OCI-M1 (cell line): ENCODE measurements at places on chromosomes 1 and 21.
A peak's percentile ranks its signal among the peaks of the same experiment; 100 is the strongest.

GRCh38 chr1:67059346-67059745 is 5.4 kb upstream of the SLC35D1 start:
- no peak for DNase-seq

DNA sequence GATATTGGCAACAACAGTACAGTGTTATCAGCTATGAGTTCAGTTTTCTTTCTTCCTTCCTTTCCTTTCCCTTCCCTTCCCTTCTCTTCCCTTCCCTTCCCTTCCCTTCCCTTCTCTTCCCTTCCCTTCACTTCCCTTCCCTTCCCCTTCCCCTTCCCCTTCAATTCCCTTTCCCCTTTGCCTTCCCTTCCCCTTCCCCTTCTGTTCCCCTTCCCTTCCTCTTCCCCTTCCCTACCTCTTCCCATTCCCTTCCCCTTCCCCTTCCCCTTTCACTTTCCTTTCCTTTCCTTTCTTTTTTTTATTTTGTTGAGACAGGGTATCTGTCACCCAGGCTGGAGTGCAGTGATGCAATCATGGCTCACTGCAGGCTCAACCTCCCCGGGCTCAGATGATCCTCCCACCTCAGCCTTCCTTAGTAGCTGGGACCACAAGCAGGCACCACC is 72.3 kb upstream of the CAPZB start:
- DNase-seq = peak; percentile 59

DNA sequence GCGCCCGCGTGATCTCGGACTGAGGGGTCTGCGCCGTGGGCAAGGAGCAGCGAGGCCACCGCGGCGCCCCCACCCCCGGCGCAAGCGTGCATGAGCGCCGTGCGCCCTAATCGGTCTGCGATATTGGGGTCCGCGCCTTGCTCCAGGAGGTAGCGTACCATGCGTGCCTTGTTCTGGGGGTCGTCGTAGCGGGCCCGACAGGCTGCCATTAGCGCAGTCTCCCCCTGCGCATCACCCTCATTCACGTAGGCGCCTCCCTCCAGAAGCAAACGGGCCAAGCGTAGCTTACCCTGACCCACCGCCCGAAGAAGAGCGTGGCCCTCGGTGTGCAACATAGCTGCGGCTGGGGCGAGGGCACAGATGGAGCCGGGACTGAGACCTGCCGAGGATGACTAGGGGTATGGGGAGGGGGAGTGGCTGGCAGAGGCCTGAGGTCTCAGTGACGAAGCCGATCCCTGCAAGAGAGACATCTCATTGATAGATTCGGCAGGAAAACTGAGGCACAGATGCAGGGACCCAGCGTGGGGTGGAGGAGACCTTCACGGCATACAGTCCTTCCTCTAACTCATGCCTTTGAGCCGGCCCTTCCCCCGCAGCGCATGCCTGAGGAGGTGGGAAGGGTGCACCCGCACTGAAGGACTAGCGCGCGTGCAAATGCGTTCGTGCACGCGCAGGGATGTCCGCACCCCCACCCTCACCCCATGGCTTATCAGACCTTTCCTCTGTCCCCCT is 2.8 kb downstream of the ANKRD34A start:
- no peak for DNase-seq

- no peak for DNase-seq
Measured at GRCh38 chr1:184535191-184535970, 148.6 kb downstream of the C1orf21 start.

DNA sequence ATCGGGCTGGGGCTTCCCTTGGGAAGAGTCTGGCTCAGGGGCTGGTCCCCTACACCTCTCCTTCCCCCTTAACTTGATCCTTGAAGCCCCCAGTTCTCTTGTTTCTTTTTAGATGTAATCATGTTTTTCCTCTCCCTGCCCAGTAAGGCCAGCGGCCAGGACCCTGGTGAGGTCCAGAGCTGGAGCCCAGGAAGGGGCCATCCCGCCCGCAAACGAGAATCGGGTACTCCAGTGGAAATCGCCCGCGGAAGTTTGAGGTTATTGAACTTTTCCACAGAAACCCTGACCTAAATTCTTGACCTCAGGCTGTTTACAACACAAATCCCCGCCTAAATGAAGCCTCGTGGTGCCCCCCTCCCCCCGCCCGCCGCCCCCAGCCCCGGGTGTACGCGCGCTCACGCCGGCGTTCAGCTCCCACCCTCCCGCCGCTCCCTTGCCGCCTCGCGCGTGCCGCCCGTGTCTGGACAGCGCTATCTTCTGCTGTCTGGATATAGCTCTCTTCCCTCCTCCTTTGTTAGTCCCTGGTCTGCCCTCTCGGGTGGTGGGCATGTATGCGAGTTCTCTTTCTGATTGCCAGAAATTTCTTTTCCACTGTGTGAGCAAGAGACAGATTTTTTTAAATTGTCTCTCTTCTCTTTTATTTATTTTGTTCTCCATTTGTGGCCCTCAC is 165.9 kb upstream of the CACNA1E start:
- no peak for DNase-seq

- peak; percentile 79 for DNase-seq
Measured at GRCh38 chr1:24391882-24392603, 21.5 kb downstream of the STPG1 start.

DNA sequence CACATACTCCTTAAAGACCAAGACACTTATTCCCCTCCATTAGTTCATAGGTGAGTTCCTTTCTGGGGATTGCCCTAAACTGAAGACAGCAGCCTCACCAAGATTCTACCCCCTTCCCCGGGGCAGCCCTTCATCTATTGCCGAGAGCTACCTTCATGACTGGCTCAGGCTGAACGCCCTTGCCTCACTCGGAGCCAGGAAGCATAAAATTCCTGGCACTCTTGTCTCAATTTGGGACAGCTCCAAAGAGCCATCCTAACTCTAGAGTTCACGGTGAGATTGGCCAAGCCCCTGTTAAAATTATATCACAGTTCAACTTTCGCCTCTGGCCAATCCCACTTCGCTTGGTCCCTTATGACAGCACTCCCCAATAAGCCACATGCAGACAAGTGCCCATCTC is 113.0 kb upstream of the PROX1 start:
- no peak for DNase-seq

- DNase-seq = no peak
Measured at GRCh38 chr1:54959241-54959640, 21.2 kb upstream of the TMEM61 start.

GRCh38 chr1:94602802-94603625 is 61.5 kb upstream of the F3 start:
- DNase-seq = no peak

DNA sequence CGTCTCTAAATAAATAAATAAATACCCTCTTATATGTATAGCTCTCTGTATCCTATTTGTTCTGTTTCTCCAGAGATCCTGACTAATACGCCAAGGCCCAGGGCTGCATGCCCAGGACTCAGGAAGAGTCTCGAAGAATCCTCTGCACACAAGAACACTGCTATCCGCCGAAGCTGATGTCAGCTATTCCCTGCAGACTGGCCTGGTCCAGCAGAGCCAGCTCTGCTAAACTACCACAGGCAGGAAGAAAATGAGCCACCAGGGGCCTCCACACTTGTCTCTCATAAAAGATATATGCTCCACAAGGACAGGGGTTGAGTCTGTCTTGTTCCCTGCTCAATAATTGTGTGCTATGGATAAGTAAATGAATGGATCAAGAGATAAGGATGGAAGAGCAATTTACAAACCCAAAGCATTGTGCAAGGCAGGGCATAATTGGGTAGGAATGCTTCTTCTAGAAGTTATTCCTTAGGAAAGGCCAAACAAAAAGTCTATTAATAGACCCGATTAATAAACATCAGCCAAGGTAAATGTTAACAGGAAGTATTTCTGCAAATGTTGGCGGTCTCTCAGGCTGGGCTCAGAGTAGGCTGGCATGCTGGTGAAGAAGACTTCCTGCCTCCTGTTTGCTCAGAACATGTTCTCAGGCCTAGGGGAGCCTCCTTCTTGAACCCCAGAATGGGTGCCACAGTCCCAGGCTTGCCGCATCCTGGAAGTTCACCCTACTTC is 26.3 kb upstream of the MAN1C1 start:
- no peak for DNase-seq

DNA sequence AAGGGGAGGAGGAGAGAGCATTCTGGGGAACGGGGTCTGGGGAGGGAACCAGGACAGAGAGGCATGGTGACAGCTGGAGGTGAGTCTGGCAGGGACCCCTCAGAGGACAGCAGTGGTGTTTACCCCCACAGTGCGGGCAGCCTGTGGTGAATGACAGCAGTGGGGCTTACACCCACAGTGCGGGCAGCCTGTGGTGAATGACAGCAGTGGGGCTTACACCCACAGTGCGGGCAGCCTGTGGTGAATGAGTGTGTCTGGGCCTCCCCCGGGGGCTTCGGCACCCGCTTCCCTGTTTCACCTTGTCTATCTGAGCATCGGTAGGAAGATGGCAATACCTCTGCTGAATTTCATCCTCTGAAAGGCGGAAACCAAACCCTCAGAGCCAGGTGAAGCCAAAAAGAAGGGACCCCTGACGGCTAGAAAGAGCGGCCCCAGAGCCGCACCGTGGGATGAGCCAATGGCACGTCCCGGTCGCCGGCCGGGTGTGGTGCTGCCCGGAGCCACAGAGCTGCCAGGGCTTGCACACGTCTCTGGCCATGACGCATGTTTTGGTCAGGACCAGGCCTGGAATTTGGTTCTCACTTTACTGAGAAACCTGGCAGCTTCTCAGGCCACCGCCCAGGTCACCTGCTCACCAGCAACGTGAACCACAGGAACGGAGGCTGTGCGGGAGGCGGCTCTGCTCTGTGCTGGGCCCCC is 54.1 kb downstream of the SIK1 start:
- DNase-seq = no peak

DNA sequence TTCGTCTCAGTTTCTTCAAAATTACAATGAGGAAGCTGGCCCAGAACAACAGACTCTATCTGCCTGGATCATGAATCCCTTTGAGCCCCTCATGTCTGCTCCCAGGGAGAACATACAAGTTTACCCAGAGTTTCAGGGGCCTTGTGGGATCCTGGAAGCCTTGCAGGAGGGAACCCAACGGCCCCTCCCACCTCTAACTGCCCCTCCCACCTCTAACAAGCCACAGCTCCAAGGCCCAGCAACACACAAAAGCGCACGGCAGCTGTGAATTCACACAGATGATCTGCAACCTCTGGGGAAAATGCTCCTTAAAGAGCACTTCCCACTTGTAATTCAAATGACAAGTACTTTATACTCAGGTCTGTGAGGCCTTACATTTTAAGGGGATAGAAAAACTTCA is 113.3 kb downstream of the NPHP4 start:
- DNase-seq = no peak

GRCh38 chr1:117698398-117699160 is 92.7 kb downstream of the TENT5C start:
- no peak for DNase-seq
